ENCODE measurements at places on chromosomes 7 and 10. TPM values are rescaled to one million over a fixed set of nuclear protein-coding genes. Genes with fewer than 3 reads are reported as not detected.

DNA sequence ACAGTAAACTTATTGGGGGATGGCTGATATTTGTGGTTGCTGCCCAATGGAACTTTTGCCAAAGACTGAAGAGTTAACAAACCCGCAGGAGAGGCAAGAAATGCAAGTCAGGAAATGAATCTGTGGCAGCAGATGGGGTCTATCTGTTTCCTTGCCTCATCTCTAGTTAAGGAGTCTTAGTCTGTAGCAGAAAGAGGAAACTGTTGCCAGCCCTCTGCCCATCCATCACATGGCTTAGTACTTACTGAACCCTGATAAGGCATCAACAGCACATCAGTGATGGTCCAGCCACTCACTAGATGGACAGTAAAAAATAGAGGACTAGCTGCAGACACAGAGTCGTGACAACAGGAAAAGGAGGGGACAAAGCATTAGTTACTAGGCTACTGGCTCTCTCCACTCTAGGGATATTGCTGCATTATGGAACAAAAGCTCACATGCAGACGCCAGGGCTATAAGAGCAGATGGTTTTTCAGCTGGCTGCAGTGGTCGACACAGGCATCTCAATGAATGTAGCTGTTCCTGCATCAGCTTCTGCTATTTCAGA, 614.7 kb downstream of the PARD3 start:
- peak overlapping the region; percentile 67 for H3K27ac ChIP-seq
- H3K27me3 ChIP-seq = peaks cover 2% of the 10 kb centered on the region
- no peaks in the 10 kb centered on the region for H3K36me3 ChIP-seq
- DNase-seq = no peak
- no peak overlapping the region for H3K4me3 ChIP-seq
- peaks cover 22% of the 10 kb centered on the region for H3K4me1 ChIP-seq

- H3K27ac ChIP-seq = peak overlapping the region; percentile 80
- peaks cover 13% of the 10 kb centered on the region for H3K36me3 ChIP-seq
- H3K4me3 ChIP-seq = peak overlapping the region; percentile 14
- peak; percentile 21 for DNase-seq
These were observed 85.4 kb upstream of the AFAP1L2 start for GRCh38 chr10:114489521-114490310.

- H3K4me1 ChIP-seq = peaks cover 37% of the 10 kb centered on the region
- DNase-seq = no peak
- H3K27ac ChIP-seq = no peak overlapping the region
- peaks cover 3% of the 10 kb centered on the region for H3K27me3 ChIP-seq
- no peaks in the 10 kb centered on the region for H3K36me3 ChIP-seq
These were observed 29.7 kb downstream of the OGDH start for GRCh38 chr7:44636041-44636584.

- peaks cover 15% of the 10 kb centered on the region for H3K4me1 ChIP-seq
- DNase-seq = no peak
- no peaks in the 10 kb centered on the region for H3K36me3 ChIP-seq
- no peak overlapping the region for H3K27ac ChIP-seq
- peak overlapping the region; percentile 26 for H3K4me3 ChIP-seq
- H3K27me3 ChIP-seq = peaks cover 6% of the 10 kb centered on the region
These were observed 258.0 kb upstream of the SP4 start for GRCh38 chr7:21169667-21170580.

GRCh38 chr10:106479636-106480035, 684.9 kb downstream of the SORCS1 start:
- H3K36me3 ChIP-seq = no peaks in the 10 kb centered on the region
- no peak overlapping the region for H3K27ac ChIP-seq
- no peaks in the 10 kb centered on the region for H3K4me1 ChIP-seq
- DNase-seq = no peak
- H3K4me3 ChIP-seq = no peak overlapping the region

- no peaks in the 10 kb centered on the region for H3K4me1 ChIP-seq
- no peaks in the 10 kb centered on the region for H3K27me3 ChIP-seq
- no peak overlapping the region for H3K27ac ChIP-seq
These were observed 64.1 kb downstream of the PHTF2 start for GRCh38 chr7:77862691-77863090.

DNA sequence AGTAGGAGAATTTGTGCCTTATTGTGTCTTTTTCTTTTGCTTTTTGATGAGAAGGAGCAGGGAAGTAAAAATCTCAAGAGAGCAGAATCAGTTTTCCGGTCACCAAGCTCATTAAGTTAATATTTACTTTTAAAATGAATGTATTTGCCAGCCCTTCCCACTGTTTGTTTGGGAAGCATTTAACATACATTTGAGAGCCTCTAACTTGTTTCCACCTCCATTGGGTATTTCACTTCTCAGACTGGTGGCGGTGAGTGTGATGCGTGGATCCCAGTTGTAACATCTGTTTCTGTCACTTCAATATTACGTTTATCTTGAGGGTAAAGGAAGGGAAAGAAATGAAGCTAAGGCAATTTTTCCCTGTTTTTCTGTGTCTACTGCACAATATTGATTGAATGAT, 22.8 kb downstream of the CDK14 start:
- H3K36me3 ChIP-seq = peaks cover 4% of the 10 kb centered on the region
- no peaks in the 10 kb centered on the region for H3K27me3 ChIP-seq
- H3K4me3 ChIP-seq = no peak overlapping the region
- H3K27ac ChIP-seq = no peak overlapping the region
- H3K4me1 ChIP-seq = peaks cover 22% of the 10 kb centered on the region

DNA sequence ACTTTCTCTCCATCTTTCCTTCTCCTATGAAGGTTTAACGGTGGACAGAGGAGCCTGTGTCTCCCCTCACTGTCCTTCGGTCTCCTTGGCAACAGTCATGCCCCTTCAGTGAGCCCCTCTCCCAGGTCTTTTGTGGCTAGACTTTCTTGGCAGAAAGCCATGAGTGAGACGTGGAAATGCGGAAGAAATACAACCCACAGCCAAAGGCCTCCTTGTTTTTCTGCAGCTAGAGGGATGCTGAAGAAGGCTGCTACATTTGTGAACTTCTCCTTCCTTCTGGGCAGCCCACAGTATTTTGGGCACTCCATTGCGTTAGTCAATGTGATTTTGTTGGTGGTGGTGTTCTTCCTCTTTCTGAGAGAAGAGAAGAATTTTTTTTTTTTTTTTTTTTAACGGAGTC, 333.7 kb upstream of the PODXL start:
- no peak overlapping the region for H3K4me3 ChIP-seq
- peaks cover 5% of the 10 kb centered on the region for H3K36me3 ChIP-seq
- no peak overlapping the region for H3K27ac ChIP-seq
- peaks cover 28% of the 10 kb centered on the region for H3K4me1 ChIP-seq
- H3K27me3 ChIP-seq = no peaks in the 10 kb centered on the region

- no peaks in the 10 kb centered on the region for H3K36me3 ChIP-seq
- no peak for DNase-seq
- no peak overlapping the region for H3K27ac ChIP-seq
These were observed 40.0 kb downstream of the GHRHR start for GRCh38 chr7:31003721-31004120.

- no peak overlapping the region for H3K4me3 ChIP-seq
- no peaks in the 10 kb centered on the region for H3K36me3 ChIP-seq
- no peak for DNase-seq
- no peaks in the 10 kb centered on the region for H3K27me3 ChIP-seq
- H3K27ac ChIP-seq = no peak overlapping the region
These were observed 703.5 kb upstream of the SEMA3D start for GRCh38 chr7:85890244-85890811.

GRCh38 chr7:151351027-151351426, 9.4 kb downstream of the NUB1 start:
- H3K36me3 ChIP-seq = peaks cover 28% of the 10 kb centered on the region
- peak; percentile 56 for DNase-seq
- H3K4me3 ChIP-seq = no peak overlapping the region

DNA sequence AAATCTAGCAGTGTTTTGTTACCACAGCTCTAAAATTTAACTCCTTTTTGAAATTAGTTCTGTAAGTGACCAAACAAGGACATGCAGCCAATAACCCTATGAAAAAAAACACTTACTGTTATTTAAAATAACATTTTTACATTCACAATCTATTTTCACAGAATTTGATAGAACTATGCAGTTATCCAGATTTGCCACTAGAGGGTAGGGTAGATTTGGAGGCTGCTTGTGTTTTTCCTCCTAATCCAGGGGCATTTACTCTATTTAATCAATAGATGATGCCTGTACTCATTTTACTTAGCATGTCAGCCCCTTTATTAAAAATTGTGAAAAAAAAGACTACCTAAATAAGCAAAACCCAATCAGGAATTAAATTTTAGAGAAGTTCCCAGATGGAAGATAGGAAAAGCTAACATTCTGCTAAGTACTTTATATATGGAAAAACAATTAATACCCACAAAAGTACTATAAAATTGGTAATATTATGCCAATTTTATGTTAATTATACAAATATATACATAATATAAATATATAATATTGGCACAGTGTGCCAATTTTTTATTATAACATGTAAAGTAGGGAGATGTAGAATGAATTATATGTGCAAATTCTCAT, 18.1 kb upstream of the LIPK start:
- H3K36me3 ChIP-seq = no peaks in the 10 kb centered on the region
- DNase-seq = no peak
- H3K4me1 ChIP-seq = no peaks in the 10 kb centered on the region
- no peak overlapping the region for H3K27ac ChIP-seq
- no peaks in the 10 kb centered on the region for H3K27me3 ChIP-seq

- H3K36me3 ChIP-seq = no peaks in the 10 kb centered on the region
- peaks cover 6% of the 10 kb centered on the region for H3K4me1 ChIP-seq
- no peak overlapping the region for H3K27ac ChIP-seq
- H3K4me3 ChIP-seq = no peak overlapping the region
- no peaks in the 10 kb centered on the region for H3K27me3 ChIP-seq
These were observed 32.8 kb downstream of the SLC16A12 start for GRCh38 chr10:89502549-89502948.

- no peak for DNase-seq
- peak overlapping the region; percentile 57 for H3K27ac ChIP-seq
- H3K4me1 ChIP-seq = peaks cover 19% of the 10 kb centered on the region
These were observed 256.9 kb downstream of the INHBA start for GRCh38 chr7:41445946-41446345.

- no peaks in the 10 kb centered on the region for H3K36me3 ChIP-seq
- DNase-seq = no peak
- H3K27ac ChIP-seq = no peak overlapping the region
- no peaks in the 10 kb centered on the region for H3K27me3 ChIP-seq
- H3K4me1 ChIP-seq = peaks cover 3% of the 10 kb centered on the region
- no peak overlapping the region for H3K4me3 ChIP-seq
These were observed 164.4 kb upstream of the PRPS1L1 start for GRCh38 chr7:18191862-18192625.

GRCh38 chr10:31929261-31930022, 811 bp upstream of the ARHGAP12 start:
- peak overlapping the region; percentile 94 for H3K27ac ChIP-seq
- peak overlapping the region; percentile 93 for H3K4me3 ChIP-seq
- peaks cover 12% of the 10 kb centered on the region for H3K27me3 ChIP-seq
- H3K36me3 ChIP-seq = no peaks in the 10 kb centered on the region

- no peaks in the 10 kb centered on the region for H3K27me3 ChIP-seq
- no peaks in the 10 kb centered on the region for H3K4me1 ChIP-seq
- no peak overlapping the region for H3K4me3 ChIP-seq
- peaks cover 10% of the 10 kb centered on the region for H3K36me3 ChIP-seq
- no peak for DNase-seq
These were observed 53.8 kb downstream of the PANK1 start for GRCh38 chr10:89591111-89591795.

DNA sequence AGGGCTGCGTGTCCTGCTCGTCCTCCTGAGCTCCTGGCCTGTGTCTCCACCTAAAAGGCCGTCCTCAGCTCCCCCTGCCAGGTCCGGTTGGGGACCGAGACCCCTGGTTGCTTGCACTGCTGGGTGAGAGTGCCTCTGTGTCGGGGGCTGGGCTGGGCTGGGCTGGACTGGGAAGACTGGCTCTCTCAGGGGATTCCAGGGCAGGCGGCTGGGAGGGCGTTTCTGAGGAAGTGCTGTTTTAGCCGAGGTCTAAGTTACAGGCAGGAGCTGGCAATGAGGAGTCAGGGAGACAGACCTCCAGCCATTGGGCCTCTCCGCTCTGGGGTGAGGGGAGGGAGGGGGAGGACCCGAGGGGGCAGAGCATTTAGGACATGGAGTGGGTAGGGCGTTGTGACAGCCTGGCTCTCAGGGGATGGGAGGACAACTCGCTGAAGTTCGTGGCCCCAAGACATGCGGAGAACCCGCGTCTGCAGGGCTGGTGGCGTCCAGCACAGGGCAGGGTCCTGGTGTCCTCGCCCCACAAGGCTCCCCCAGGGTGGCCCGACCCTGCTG, 20.9 kb downstream of the FOXK1 start:
- H3K36me3 ChIP-seq = peaks cover 4% of the 10 kb centered on the region
- H3K27me3 ChIP-seq = peaks cover 5% of the 10 kb centered on the region
- H3K4me1 ChIP-seq = peaks cover 52% of the 10 kb centered on the region
- DNase-seq = no peak
- H3K4me3 ChIP-seq = no peak overlapping the region

- H3K36me3 ChIP-seq = no peaks in the 10 kb centered on the region
- no peak overlapping the region for H3K4me3 ChIP-seq
- DNase-seq = no peak
- no peaks in the 10 kb centered on the region for H3K4me1 ChIP-seq
- no peak overlapping the region for H3K27ac ChIP-seq
- H3K27me3 ChIP-seq = no peaks in the 10 kb centered on the region
These were observed 675.1 kb upstream of the PCDH15 start for GRCh38 chr10:55476129-55476528.

- H3K36me3 ChIP-seq = no peaks in the 10 kb centered on the region
- no peaks in the 10 kb centered on the region for H3K4me1 ChIP-seq
- no peak overlapping the region for H3K27ac ChIP-seq
These were observed 14.2 kb downstream of the UCMA start for GRCh38 chr10:13219685-13220670.

DNA sequence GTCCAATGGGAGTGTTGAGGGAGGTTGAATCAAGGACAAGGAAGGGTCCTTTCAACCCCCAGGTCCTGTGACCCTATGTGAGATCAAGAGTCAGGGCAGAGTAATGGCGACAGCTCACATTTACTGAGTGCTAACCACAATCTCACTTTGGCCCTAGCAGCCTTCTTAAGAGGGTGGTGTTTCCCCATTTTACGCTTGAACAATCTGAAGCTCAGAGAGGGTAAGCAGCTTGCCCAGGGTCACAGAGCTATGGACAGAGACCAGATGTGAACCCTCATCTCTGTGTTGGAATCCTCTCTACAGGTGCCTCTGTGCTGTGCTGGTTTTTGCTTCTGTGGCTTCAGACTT, 102.0 kb downstream of the GRK5 start:
- H3K4me1 ChIP-seq = peaks cover 62% of the 10 kb centered on the region
- no peak overlapping the region for H3K27ac ChIP-seq

PTPRN2 gene
- 0.18 TPM for total RNA-seq

NRAP gene
- not detected for total RNA-seq

TEX36 gene
- not detected for total RNA-seq

BLNK gene
- not detected for total RNA-seq

NME8 gene
- total RNA-seq = not detected

NKX1-2 gene
- total RNA-seq = 0.77 TPM

CDHR3 gene
- 10.6 TPM for total RNA-seq

CDC14C gene
- total RNA-seq = not detected

GPR15LG gene
- total RNA-seq = not detected

OR2A12 gene
- total RNA-seq = not detected

IL6 gene
- not detected for total RNA-seq

TUBB8 gene
- total RNA-seq = 0.69 TPM

NRG3 gene
- 8.2 TPM for total RNA-seq

PLAC9 gene
- total RNA-seq = not detected

ACBD7 gene
- total RNA-seq = 0.33 TPM

AKR1C1 gene
- total RNA-seq = 1.6 TPM

NKX2-3 gene
- total RNA-seq = 0.82 TPM

SSC4D gene
- 15.6 TPM for total RNA-seq

ANLN gene
- 17.8 TPM for total RNA-seq

CD36 gene
- 3.8 TPM for total RNA-seq

ANKRD22 gene
- total RNA-seq = not detected

ZNF485 gene
- total RNA-seq = 0.90 TPM

ZNF438 gene
- 4.3 TPM for total RNA-seq

HECTD2 gene
- 17.4 TPM for total RNA-seq

GPR85 gene
- 3.0 TPM for total RNA-seq

Measured in endothelial cell (in vitro differentiated cells).